ENCODE measurements at places on chromosomes 7 and 10.

DNA sequence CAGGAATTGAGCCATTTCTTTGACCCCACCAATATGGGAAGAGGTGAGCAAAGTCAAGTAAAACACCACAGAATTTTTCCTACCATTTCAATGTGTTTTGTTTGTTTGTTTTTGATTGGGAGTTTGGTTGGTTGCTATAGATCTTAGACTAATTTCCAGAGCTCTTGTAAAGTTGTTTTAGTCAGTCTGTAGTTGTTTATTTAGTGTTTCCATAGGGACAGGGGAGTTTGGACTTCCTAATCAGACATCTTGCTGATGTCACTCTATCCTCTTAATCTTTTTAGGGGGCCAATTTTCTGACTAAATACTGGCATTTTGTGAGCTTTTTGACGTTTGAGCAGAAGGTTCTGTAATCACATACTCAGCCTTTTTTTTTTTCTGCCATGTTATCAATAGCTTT, 266.9 kb downstream of the ABCA13 start:
- no peak for DNase-seq

GRCh38 chr7:18179093-18179492, 151.4 kb upstream of the PRPS1L1 start:
- DNase-seq = no peak

DNA sequence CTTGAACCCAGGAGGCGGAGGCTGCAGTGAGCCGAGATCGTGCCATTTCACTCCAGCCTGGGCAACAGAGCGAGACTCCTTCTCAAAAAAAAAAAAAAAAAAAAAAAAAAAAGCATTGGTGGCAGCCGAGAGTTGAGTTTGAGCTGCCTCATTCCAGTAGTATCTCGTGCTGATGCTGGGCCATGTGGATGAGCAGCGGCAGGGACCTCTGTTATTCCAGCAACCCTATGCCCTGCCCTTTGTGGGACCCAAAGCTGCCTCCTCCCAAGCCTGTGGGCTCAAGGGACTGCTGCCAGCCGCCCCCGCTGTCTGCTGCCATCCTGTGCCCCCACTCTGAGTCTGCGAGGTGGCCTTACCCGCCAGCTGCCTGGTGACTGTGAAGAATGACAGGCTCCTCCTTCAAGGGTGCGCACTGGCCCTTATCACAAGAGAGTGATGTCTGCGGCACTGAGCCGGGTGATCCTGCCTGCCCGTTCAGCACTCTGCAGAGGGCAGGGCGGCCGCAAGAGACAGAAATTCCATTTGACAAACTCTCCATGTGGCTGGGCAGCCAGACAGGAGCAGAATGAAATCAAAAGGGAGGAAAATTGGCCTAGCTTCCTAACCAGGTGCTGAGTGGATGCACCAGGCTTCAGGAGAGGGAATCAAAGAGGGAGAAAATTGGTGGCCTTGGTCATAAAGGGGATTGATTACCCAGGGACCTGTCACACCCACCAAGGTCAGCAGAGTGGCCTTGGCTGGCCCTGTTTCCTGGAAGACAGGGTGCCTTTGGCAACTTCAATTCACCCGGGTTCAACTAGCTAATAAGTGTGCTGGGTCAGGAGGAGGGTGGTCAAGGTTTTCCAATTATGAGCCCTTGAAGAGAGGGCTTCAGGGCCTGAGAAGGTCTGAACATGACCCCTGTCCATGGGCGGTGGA, 65.3 kb upstream of the ZMIZ1 start:
- no peak for DNase-seq

- no peak for DNase-seq
Measured at GRCh38 chr7:7424151-7424873, 111.4 kb downstream of the COL28A1 start.

DNA sequence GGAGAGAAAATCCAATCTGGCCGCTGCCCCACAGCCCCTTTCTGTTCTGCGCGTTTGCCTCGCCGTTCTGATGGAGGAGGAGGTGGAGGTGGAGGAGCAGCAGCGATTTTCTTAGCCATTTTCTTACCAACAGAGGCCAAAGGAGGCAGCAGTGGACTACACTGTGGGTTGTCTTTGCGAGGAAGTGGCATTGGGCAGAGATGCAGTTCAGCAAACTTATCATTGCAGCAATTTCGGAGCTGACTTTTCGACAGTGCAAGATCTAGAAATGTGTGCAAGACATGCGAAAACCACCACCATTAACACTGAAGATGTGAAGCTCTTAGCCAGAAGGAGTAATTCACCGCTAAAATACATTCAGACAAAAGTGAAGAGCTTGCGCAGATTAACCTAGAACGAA, 1.9 kb upstream of the ARL4A start:
- no peak for DNase-seq

GRCh38 chr10:29081951-29082685, 206.8 kb upstream of the LYZL1 start:
- DNase-seq = no peak
